NCI-H2081 (cell line): ENCODE measurements at places on chromosomes 12 and 14.

DNA sequence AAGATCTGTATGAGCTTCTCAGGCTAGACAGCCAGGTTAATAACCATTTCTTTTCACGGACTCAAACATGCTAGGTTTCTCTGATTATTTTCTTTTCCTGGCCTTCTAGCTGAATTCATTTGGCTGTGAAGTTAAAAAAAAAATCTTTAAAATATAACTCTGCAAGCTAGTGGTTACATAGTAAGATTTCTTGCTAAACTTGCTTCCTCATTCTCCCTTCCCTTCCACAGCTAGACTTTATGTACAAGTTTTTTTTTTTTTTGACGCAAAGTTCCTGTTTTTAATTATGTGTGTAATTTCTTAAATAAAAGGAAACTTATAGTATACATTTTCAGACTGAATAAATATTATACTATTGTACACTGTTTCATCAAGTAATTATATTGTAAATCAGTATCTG lies 145.4 kb downstream of the TMTC2 start:
- no peak for DNase-seq

- DNase-seq: no peak
Measured at GRCh38 chr14:63432228-63432627, 110.9 kb downstream of the PPP2R5E start.

DNA sequence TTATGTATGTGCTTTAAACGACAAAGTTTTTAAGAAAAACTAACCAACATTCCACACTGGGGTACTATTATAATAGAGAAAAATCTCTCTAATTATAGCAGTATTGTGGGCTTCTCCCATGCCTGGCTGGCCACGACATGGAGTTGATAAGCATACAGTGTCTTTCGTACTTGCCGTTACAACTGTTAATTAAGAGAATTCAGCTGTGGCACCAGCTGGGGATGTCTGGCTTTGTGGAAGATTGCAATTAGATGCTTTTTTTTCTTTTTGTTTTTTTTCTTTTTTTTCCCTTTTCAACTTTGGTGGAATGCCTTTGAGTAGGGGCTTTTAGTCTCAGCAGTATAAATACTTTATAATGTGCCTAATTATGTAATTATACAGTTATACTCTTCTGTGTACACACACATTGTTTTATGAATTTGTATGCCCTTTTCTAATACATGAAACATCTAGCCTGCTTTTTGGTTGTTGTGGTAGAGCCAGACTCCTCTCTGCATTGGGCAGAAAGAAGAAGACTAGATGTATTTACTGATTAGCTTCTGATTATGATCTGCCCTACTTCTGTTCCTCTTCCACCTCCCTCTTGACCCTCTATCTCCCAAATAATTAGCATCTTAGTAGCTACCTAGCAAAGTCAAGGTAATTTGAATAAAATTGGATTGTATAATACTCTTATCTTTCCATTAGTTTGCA lies 76.4 kb downstream of the SUSD6 start:
- no peak for DNase-seq

GRCh38 chr12:124852329-124852831 lies 11.3 kb downstream of the SCARB1 start:
- no peak for DNase-seq

- no peak for DNase-seq
Measured at GRCh38 chr12:64900540-64900939, 76.1 kb downstream of the TBC1D30 start.

DNA sequence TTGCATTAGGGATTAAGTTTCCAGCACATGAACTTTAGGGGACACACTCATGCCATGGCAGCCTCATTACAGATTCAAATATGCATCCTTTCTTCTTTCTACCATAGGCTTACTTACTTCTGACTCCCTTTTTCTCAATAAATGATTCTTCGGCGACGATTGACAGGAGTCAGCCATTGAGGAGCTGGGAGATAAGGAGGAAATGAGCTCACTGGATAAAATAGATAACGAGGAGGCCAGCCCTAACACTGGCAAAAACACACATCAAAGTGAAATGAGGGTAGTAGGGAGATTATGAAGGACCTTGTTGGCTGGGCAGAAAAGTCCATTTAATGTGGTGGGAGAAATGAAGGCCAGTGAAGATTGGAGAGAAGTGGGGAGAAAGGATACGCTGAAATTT lies 172.2 kb downstream of the SLC41A2 start:
- no peak for DNase-seq

- DNase-seq: no peak
Measured at GRCh38 chr12:61956545-61956944, 303.7 kb upstream of the USP15 start.

DNA sequence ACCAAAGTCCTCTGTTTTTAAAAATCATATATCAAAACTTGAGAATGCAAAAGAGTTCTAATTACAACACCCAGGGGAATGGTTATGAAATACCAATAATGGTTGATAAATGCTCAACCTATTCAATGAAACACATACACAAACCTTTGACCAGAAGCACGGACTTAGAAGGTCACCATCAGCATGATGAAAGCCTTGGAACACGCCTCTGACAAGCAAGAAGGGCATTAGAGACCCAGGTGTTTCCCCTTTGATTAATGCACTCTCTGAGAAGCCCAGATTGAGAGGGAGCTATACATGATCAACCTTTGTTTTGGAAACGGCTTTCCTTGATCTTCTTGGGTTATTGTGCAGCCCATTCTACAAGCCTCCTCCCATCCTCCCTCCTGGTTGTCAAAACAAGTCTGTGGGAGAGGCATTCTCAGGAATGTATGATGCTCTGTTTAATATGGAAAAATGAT lies 69.0 kb downstream of the ZFP36L1 start:
- DNase-seq: no peak

DNA sequence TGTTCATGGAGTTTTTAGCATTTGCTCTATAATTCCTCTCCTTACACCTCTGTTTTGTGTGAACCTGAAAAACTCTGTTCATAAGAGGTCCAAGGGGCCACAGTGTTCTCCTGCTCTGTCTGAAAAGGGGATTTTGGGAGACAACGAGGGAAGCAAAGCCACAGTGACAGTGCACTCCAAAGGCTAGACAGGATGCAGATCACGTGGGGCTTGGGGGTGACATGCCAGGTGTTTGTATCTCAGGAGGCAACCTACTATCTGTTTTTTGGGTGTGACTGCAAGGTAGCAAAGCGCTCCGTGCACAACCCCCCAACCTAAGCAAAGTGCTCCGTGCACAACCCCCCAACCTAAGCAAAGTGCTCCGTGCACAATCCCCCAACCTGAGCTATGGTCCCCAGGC lies 5.1 kb upstream of the CHD4 start:
- DNase-seq: no peak

DNA sequence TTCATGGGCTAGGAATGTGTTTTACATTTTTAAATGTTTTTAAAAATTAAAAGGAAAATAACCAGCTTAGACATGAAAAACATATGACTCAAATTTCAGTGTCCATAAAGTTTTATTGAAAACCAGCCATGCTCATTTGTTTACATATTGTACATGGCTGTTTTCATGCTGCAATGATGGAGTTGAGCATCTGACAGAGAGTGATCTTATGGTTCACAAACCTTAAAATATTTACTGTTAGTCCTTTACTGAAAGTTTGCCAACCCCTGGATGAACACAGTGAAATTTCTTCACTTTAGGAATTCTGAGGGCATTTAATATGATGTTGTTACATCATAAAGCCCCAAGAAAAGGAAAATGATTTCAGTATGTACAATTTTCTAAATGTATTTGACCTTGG lies 16.1 kb downstream of the RASSF9 start:
- no peak for DNase-seq

- no peak for DNase-seq
Measured at GRCh38 chr12:12764824-12765223, 20.6 kb upstream of the APOLD1 start.

GRCh38 chr12:28776220-28776619 lies 372.9 kb upstream of the FAR2 start:
- DNase-seq: no peak

GRCh38 chr12:67952787-67953186 lies 36.5 kb upstream of the IFNG-AS1 start:
- DNase-seq: no peak

GRCh38 chr14:31550589-31550988 lies 10.6 kb upstream of the NUBPL start:
- DNase-seq: no peak

DNA sequence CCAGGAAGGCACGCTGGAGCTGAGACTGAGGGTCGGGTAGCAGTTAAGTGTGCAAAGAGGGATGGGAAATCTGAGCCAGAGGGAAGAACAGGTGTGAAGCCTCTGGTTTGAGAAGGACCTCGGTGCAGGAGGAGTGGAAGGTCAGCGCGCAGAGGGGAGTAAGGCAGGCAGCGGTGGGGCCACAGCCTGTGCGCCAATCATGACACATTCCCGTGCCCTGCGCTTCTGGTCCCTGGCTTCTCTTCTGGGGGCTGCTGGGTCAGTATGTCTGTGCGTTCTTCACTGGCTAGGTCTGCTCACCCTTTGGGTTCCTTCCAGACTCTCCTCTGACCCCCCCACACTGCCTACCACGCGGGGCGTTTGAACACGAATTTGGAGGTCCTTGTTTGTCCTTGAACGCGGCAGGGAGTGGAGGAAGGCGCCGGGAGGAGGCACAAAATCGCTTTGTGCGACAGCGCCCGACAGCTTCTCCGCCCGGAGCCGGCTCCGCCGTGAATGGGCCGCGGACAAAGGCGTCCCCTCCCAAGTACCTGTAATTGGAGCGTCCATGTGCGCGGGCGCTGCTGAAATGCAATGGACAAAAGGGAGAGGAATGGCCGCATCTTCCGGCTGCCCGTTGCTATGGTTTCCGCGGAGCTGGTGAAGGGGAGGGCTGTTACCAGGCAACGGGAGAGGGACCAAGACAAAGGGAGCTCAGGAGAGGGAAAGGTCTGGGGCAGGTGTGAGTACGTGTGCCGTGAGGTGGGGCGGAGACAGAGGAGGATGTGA lies 207.2 kb upstream of the SRRM4 start:
- DNase-seq: peak; percentile 78

- DNase-seq: no peak
Measured at GRCh38 chr12:85405781-85406522, 125.9 kb downstream of the ALX1 start.

DNA sequence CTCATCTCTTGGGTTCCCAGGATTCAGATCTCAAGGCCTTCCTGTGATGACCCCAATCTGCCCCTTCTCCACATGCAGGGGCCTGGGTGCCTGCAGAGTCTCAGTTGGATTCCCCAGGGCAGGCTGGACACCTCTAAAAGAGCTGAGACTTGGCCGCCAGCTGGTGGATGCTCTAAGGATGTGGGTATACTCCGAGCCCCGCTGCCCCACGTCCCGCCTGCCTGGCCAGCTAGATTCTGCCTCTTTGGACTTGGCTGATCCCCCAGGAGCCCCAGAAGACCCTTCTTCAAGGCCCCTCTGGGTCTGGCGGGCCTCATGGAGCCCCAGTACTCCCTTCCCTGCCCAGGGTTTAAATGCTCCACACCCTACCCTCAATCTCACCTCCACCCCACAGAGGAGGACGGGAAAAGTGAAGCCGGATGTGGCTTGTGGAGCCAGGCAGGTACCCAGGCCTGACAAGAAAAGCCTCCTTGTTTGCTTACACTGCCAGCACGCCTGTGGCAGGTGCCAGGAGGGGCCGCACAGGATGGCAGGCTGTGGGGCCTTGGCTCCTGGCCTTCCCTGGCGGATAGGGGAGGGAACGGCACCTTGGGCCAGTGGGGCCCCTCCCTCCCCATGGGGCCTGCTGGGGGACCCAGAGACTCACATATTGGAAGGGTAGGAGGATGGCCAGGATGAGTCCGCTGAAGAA lies 15.1 kb downstream of the FAIM2 start:
- DNase-seq: peak; percentile 91

DNA sequence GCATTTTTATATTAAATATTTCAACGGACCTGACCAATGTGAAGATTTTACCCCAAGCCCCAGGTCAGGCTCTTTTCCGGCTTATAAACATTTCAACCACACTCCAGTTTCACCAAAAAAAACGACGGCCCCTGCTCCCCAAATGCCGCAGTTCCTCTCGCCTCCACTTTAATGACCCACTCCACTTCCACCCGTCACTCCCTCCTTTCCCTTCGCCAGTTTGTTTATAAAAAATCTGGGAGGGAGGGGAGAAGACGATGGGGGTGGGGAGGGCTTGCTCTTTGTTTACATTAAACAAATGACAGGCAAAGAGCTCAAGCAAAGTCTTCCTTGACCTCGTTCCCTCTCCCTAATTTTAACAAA lies 5.4 kb downstream of the SIX6 start:
- peak; percentile 70 for DNase-seq

- no peak for DNase-seq
Measured at GRCh38 chr12:105109465-105110212, 2.1 kb downstream of the WASHC4 start.

DNA sequence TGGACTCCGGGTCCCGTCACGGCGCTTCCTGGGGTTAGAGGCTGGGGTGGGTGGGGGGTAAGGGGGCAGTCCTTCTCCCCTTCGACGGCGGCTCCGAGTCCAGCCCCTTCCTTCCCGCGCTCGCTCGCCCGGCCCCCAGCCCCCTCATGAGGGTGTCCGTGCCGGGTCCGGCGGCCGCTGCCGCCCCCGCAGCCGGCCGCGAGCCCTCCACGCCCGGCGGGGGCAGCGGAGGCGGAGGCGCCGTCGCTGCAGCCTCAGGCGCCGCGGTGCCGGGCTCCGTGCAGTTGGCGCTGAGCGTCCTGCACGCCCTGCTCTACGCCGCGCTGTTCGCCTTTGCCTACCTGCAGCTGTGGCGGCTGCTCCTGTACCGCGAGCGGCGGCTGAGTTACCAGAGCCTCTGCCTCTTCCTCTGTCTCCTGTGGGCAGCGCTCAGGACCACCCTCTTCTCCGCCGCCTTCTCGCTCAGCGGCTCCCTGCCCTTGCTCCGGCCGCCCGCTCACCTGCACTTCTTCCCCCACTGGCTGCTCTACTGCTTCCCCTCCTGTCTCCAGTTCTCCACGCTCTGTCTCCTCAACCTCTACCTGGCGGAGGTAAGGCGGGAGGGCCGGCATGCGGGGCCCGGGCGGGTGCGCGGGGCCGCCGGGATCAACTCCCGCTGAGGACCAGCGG lies 500 bp downstream of the GPR137C start:
- peak; percentile 44 for DNase-seq

- no peak for DNase-seq
Measured at GRCh38 chr14:101369916-101370592, 191.2 kb upstream of the DIO3 start.

DNA sequence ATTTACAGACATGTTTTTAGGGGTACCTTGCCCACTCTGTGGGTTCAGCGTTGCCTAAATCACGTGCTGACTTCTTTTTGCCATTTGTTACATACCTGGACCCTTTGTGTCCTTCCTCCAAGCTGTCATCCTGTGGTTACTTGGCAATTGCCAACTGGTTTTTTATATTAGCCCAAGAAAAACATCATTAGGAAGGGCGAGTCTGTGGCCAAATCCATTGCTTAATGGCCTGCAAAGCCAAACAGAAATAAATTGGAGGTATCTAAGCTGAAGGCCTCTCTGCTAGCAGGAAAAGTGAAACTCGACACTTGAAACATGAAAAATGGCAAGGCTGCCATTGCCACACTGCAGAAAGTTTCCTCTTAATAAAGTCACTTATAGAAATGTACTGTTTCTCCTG lies 190.4 kb downstream of the NUAK1 start:
- DNase-seq: no peak
